ENCODE measurements at places on chromosomes 6 and 20.

DNA sequence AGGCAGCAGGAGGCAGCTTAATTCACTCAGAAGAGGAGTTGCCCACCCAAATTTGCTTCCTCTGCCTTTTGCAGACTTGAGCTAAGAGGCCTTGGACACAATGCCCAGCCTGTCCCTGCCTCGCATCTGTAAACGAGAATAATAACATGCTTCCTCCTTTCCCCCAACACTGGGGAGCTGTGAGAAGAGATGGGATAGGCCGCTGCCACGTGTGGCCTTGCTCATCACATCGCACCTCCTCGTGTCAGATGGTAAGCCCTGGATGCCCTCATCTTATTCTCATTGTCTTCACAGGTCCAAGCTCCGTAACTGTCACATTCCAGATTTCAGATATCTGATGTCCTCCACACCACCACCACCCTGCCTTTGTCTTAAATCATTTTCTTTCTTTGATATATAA lies 13.1 kb upstream of the TUBB2B start:
- no peak for DNase-seq

DNA sequence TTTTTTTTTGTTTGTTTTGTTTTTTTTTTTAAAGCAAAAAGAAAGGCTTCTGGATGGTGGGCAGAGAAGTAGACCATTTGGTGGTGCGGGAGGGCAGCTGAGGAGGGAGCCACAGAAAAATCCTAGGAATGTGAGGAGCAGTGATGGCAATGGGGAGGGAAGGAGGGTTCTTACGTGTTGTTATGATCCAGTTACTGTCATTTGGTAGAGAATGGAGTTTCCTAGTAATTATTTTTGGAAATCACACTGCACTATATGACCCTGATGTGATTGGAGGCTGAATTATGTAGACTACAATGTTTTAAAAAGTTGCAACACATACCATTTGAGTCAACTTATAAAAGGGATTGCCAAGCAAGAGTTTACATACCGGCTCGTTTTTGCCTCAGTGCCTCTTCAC lies 22.1 kb downstream of the ADGRF5 start:
- no peak for DNase-seq

GRCh38 chr20:37757550-37757949 lies 63.7 kb downstream of the CTNNBL1 start:
- no peak for DNase-seq

DNA sequence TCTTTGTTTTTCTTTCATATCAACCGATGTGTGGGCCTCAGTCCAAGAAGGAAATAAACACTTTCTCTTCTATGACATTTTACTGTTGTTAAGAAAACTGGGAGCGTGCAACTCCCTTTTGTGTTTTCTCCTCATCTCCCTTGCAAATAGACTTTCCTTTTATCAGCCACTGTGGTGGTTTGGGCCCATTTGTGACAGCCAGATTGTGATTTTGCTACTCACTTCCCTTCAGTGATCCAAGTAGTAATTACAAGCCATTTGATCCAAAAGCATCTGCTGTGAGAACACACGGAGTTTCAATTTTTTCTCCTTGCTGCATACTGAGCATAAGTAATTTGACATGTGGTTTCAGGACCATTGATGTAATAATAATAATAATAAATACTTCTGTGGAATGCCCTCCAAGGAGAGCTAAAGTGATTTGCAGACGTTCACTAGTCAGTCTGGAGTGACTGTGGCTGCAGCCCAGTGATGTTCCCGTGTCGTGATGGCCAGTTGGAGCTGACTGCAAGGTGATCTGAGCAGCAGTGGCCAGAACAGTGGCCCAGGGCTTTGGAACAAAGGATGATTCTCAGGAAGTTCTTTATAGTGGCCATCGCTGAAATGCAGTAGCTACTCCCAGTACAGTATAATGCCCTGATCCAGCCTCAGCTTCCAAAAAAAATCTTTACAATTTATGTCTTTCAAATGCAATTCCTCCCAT lies 91.9 kb upstream of the CLDN20 start:
- DNase-seq, result peak; percentile 39

GRCh38 chr6:109093732-109094415 lies 772 bp downstream of the SESN1 start:
- peak; percentile 36 for DNase-seq

DNA sequence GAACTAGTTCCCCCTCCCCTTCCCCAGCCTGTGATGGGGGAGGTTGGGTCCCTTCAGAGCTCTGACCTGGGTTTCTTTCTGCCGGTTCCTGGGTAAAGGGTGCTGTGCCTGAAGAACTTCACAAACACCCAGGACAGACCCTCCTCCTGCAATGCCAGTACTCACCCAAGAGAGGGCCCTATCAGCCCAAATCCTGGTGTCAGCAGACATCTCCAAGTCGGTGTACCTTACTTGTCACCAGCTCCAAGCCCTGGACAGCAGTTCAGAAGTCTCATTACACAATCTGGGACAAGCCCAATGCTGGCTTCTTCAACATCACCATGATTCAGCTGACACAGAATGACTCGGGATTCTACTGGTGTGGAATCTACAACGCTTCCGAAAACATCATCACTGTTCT lies 467 bp downstream of the TREML4 start:
- DNase-seq, result no peak

GRCh38 chr20:3461211-3461771 lies 9.5 kb upstream of the ATRN start:
- peak; percentile 20 for DNase-seq

- DNase-seq, result peak; percentile 19
Measured at GRCh38 chr6:223763-224162, 68.5 kb upstream of the DUSP22 start.

DNA sequence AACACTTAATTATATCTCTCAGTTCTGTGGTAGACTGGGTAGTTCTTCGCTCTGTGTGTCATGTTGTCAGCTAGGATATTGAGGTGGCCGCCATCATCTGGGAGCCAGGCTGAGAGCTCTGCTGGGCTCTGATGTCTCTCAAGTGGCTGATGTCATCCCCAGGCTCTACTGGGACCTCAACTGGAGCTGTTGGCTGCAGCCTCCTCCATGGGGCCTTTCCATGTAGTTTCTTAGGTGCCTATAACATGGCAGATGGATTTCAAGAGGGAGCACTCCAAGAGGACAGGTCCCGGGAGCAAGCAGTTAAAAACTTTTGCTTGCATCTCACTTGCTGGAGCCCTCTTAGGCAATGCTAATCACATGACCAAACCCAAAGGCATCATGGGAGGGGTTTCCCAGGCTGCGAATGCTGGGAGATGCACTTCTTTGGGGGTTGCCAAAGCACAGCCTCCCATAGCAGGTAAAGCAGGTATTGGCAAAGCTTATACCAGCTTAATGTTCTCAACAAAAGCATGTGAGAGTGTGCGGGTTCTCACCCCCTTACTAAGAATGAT lies 129.8 kb downstream of the TMEM242 start:
- DNase-seq, result no peak

DNA sequence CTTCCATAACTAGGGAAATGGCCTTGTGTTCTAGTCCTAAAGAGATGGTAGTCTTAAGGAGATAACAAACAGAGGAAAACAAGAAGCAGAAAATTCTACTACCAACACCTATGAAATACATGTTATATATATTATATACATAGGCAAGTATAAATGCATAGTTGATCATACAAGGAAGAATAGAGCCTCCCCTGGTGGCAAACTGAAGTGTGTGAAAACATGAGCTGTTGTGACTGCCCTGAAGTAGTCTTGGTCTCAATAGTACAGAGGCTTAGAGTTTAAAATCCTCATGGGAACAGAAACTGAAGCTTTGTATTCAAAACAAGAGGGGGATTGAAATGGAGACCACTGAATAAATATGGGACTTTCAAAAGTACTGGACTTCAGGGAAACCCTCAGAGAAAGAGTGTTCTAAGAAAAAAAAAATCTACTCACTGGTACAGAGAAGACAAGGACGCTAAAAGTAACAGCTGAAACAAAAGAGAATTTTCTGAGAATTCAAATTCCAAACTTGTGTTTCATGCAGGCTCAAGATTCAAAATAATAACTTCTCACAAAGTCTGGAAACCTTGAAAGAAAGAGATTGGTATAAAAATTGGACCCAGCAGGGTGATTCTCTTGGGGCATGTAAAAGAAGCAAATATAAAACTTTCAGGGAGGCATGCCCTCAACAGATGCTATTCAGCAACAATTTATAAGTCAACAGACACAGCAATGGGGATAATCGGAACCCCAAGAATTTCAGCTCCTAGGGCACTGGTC lies 59.7 kb upstream of the SAMD3 start:
- peak; percentile 47 for DNase-seq

- no peak for DNase-seq
Measured at GRCh38 chr6:131414956-131415355, 158.1 kb upstream of the ARG1 start.

DNA sequence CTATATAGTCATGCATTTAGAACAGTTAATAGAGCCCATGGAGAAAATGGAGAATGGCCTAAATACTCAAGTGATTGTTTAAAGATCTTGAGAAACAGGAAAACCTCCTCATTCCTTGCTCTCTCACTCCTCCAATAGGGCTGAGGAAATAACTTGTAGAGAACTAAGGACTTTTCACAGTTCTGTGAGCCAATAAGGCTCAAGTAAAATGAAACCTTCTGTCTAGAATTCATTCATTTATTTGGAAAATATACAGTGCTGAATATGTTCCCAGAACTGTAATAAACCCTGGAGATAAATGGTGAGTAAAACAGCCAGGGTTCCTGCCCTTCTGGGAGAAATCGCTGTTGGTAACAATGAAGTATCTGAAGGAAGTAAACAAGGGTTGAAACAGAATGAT lies 35.3 kb downstream of the ELOVL2 start:
- peak; percentile 14 for DNase-seq

- DNase-seq, result no peak
Measured at GRCh38 chr20:32535316-32535952, 49.7 kb downstream of the NOL4L start.

DNA sequence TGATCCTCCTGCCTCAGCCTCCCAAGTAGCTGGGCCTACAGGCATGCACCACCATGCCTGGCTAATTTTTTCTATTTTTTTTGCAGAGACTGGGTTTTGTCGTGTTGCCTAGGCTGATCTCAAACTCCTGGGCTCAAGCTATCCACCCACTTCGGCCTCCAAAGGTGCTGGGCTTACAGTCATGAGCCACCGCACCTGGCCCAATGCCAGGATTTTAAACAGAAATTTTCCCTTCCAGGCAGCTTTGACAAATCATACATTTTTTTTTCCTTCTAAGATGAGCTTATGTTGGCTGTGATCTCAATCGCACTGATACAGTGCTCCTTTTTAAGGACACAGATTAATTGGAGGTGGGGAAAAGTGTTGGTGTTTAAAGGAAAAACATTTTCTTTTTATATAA lies 73.2 kb upstream of the CD2AP start:
- no peak for DNase-seq

- DNase-seq, result no peak
Measured at GRCh38 chr20:63312690-63313348, 19.8 kb downstream of the COL20A1 start.

- DNase-seq, result no peak
Measured at GRCh38 chr6:82436740-82437139, 73.1 kb downstream of the TPBG start.

DNA sequence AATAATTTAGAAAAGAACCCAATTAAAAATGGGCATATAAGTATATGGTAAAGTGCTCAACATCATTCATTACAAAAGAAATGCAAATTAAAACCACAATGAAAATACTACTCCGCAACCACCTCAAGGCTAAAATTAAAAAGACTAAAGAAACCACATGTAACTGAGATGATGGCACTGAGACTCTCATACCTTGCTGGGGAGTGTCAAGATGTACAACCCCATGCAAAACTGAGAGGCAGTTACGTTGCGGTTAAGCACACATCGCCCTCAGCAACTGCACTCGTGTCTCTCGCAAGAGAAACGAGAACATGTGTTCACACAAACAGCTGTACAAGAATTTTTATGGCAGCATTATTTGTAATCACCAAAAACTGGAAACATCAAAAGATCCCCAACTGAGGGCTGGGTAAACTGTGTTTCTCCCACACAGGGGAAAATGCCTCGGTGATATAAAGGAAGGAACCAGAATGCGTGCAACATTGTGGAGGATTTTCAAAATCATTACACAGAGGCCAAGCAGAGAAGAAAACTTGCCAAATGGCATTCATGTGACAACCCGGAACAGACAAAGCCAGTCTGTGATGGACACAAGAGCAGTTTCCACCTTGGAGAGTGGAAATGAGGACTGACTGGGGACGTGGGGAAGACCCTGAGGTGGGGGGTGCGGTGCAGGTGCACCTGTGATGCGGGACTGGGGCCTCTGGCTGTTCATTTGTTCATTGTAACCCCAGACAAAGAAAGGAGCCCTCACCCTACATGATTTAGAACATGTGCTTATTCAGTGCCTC lies 144.9 kb downstream of the WDR27 start:
- no peak for DNase-seq

DNA sequence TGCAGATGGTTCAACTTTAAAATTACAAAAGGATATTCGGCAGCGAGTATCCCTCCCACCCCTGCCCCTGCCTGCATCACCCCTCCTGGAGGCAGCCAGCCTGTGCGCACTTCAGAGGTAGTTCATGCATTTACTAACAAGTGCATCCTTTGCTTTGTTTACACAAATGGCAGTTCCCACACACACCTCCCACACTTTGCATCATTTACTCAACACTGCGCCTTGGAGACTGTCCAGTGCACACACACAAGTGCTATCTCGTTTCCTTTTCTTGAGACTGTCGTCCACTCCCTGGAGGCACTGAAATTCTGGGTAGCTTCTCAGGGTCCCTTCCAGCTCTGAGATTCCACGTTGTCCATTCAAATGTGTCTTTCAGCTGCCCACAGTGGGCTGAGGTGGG lies 53.1 kb upstream of the VSX1 start:
- no peak for DNase-seq

DNA sequence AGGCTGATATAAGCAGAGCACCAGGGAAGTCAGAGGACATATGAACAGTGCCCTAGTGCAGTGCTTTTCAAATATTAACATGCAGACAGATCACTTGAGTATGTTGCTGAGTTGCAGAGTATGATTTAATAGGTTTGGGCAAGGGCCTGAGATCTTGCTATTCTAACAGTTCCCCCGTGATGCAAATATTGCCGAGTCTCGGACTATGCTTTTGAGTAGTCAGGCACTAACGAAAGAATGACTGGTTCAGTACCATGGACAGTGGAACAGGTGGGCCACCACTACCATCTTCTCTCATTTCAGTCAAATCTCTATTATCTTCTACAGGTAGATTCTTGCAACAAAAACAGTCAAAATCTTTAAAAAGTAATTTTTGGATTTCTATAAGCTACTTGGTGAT lies 3.7 kb upstream of the TMEM200A start:
- DNase-seq, result no peak

DNA sequence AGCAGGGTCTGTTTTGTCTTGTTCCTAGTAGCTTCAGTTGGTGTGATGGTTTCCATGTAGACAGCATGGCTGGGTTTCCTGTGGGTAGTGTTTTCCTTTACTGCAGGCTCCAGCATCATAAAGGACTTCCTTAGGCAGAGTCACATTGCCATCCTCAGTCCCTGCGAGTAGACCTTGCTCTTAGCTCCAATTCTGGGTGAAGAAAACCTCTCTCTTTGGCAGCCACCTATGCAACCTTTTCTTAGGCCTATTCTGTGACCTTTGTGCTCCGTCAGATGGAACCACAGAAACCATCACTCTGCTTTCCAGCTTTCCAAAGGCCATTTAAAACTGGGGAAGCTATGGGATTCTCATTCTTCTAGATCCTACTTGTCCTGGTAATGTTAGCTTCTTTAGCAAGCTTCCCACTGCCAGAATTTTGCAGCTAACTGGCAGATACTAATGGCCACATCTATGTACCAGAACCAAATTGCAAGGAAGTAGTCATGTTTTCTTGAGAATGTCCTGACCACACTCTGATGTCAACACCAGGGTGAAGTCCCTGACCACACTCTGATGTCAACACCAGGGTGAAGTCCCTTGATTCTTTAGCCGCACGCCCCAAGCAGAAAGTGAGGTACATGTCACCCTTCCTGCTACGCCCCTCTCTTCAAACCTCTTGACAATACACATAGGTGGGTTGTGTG lies 646.6 kb upstream of the HS3ST5 start:
- DNase-seq, result no peak
